ENCODE measurements at places on chromosomes 1 and 21.

- no peak for DNase-seq
Measured at GRCh38 chr1:67270541-67270940, 37.1 kb upstream of the IL12RB2 start.

- DNase-seq, result no peak
Measured at GRCh38 chr1:201531551-201532425, 7.1 kb upstream of the NAV1 start.

GRCh38 chr21:45880097-45881068 lies 101.2 kb upstream of the COL6A1 start:
- DNase-seq, result no peak

- no peak for DNase-seq
Measured at GRCh38 chr1:212648431-212648830, 39.9 kb downstream of the ATF3 start.

GRCh38 chr1:183089025-183089639 lies 65.9 kb downstream of the LAMC1 start:
- DNase-seq, result no peak

DNA sequence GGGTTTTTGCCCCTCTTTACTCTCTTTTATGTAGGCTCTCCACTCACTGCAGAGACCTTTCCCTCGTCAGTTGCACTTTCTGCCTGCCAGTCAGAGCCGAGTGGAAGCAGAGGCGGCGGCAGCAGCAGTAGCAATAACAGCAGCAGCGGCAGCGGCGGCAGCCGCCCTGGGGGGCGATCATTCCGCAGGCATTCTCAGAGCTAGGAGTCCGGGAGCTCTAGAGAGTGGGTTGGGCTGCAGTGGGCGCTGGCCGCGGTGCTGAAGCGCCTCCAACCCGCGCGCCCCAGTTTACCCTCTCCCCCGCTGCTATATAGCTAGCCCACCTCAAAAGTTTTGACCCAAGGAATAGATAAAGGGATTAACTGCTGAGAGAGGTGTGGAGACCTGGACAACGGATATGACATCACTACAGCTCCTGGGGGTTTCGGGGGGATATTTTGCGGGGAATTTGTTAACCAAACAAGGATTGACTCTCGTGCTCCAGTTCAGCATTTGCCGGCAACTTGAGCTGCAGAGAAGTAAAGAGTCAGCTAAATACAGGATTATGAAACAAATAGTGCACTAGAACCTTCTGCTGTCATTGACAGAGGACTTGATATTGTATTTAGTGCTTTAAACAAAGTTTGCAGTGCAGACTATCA lies at the start of gene OLFM3:
Gene OLFM3, minus strand, starts transcription at position 102 of the 641 bp plus-strand sequence.
- DNase-seq, result no peak

- DNase-seq, result no peak
Measured at GRCh38 chr21:33734291-33734690, 92.0 kb downstream of the ITSN1 start.

- DNase-seq, result no peak
Measured at GRCh38 chr1:1153874-1154273, 19.8 kb upstream of the TTLL10 start.

DNA sequence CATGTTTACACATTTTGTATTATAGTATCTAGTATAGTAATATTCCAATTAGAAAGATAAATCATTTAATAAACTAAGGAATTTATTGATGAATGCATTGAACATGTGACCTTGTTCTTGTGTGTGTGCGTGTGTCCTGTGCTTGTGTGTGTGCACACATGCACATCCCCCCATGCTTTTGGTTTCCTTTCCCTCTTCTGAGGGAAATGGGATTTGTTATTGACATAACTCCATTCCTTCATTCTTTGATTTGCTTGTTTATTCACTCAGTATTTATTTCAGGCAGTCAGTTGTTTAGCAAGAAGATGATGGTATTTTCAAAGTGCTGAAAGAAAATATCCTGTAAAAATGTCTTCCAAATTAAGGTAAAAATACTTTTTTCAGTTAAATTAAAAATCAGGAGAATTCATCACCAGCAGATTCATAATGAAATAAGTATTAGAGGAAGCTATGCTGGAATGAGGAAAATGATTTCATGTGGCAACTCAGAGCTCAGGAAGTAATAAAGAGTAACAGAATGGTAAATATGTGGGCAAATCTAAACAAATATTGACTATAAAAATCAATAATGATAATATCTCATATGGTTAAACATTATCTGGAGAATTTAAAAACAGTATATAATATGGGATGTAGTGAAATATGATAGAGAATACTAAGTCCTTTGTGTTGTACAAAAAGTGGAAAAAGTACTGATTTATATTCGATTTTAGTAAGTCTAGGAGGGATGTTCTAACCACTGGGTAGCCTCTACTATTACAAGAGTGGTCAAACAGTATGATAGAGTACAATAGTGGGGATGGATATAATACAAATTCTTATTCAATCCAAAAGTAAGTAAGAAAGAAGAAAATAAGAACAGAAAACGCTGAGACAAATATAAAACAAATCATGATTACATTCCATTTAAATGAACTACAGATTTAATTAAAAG lies 35.2 kb upstream of the SIPA1L2 start:
- DNase-seq, result no peak

DNA sequence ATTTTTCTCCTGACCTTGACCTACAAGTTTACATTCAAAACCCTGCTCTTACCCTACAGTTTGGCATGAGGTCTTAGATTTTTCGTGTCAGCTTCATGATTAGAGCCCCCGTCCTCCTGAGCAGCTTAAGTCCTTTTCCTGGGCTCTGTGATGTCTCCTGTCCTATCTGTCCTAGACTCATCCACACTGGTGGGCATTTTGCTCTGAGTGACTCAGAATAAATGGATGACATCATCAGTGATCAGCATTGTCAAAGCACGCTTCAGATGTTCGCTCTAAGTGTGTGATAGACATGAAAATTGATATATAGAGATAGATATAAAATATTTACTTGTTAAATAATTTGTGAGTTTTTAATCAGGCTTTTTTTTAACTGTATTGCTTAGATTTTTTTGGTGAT lies 21.8 kb downstream of the RGS13 start:
- DNase-seq, result no peak

DNA sequence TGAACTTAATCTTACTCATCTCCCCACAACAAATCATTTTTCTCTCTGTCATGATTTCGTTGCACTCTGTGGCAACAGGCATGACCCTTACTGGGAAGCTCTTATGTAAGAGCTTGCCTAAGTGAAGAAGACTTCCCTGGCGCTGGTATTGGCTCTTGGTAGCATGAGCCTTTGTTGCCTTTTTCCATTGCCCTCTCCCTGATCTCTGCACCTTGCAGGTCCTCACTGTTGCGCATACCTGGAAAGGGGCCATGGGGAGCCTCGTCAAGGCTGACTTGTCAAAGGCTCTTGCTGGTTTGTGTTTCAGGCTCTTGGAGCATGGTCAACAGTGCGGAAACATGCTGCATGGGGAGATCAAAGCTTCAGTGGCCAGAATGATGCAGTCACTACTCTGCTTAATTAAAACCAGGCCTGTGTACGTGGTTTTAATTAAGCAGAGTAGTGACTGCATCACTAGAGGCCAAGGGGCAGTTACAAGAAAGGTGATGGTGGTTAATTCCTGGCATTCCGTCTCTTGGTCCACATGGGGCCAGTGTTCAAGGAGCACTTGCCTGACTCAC lies 141.3 kb downstream of the SPATA46 start:
- no peak for DNase-seq

GRCh38 chr1:167106119-167106461 lies 12.2 kb downstream of the STYXL2 start:
- DNase-seq, result no peak

- DNase-seq, result no peak
Measured at GRCh38 chr1:53558739-53559315, 99.6 kb downstream of the DMRTB1 start.

DNA sequence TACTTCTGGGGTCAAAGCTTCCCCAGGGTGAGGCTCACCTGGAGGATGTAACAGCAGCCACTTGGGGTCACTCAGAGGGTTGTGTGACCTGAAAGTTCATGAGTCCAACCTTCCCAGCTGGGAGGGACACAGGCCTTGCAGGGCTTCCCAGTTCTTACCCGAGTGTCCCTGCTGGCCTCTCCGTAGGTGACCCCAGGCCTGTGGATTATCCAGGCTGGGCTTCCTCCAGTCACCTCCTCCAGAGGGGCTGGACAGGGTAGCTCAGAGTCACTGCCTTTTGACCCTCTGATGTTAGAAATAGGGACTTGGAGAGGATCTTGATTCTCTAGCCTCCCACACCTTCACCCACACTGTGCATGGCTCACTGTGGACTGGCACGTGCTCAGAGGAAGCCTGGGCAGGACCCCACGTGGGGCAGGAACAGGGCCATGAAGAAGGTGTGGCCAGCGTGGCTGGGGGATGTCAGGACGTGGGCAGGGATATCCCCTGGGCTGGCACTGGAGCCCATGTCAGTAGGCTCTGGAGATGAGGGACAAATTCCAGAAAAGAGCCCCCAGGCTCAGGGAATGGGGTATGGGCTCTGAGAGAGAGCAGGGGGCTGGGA lies 131.8 kb downstream of the ACTL8 start:
- no peak for DNase-seq

GRCh38 chr1:237448042-237448441 lies 406.1 kb downstream of the RYR2 start:
- DNase-seq, result no peak

DNA sequence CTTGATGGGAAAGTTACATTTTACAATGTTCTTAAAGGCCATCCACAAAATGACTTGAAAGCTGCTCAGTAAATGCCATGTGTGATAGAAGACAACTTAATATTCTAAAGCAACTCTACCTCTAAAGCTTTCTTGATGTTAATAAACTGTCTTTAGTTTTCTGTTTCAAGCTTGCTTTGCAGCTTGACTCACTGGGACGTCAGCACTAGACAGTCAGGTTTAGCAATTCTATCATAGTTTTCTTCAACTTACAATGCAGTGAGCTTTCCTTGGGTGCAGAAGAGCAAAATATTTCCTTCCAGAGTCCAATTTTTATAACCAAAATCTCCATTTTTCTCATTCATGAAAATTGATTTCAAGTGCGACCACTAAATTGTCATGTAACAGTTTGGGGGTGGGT lies 273.1 kb downstream of the NTNG1 start:
- DNase-seq, result no peak

DNA sequence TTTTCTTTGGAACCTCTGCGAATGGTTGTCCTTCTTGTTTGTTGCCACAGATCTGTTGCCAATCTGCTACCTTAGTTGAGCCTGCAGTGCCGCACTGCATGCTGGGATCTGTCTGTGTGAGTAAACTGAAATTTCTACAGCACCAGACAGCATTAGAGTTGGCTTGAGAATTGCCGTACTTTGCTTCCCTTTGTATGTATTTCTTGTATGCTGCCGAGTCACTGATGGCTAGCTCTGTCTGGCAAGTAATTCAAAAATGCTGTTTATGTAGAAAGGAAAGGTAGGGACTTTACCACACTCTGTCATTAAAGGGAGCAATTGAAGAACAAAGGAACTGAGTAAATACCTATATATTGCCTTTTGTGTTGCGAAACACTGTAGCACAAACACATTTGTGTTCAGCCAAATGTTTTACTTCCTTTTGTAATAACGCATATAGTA lies 857.4 kb downstream of the USP25 start:
- DNase-seq, result no peak

DNA sequence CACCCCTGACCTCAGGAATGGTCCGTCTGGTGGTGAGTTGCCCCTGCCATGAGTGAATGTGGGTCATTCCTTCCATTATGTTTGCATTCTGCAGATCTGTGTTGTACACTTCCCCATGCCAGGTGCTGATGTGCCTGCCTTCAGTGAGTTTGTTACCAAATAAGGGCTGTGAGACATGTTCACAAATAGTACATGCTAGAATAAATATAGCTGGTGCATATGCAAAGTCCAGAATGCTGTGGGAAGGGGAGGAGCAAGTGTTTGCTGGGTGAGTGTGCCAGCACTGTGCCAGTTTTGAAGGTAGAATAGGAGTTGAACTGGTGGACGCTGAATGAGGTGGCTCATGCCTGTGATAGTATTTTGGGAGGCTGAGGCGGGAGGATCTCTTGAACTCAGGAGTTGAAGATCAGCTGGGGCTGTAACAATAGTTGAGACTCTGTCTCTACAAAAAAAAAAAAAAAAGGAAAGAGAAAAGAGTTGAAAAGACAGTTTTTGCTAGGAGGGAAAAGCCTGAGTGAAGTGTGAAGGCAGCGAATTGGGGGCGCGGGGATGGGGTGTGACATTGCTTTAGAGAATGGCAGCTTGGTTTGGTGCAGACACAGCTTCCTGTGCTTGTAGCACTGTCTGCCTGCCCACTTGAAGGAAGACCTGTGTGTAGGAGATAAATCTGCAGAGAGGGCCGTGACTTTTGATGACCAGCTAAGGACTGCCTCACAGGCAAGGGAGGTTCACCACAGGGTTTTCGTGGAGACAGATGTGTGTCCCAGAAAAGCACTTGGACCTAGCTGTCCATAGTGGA lies 61.1 kb downstream of the LGR6 start:
- DNase-seq, result no peak

- DNase-seq, result no peak
Measured at GRCh38 chr1:186146974-186147373, 228.1 kb downstream of the TPR start.

GRCh38 chr1:29504196-29504595 lies 267.9 kb downstream of the PTPRU start:
- no peak for DNase-seq

- no peak for DNase-seq
Measured at GRCh38 chr1:210830034-210831028, 303.6 kb downstream of the KCNH1 start.

- no peak for DNase-seq
Measured at GRCh38 chr1:70586046-70586445, 175.0 kb downstream of the CTH start.

GRCh38 chr1:44220001-44220751 lies 6.9 kb downstream of the DMAP1 start:
- DNase-seq, result no peak

GRCh38 chr1:33684396-33685179 lies 179.3 kb upstream of the HMGB4 start:
- DNase-seq, result no peak

- DNase-seq, result no peak
Measured at GRCh38 chr1:32806910-32807523, 10.1 kb downstream of the YARS1 start.

GRCh38 chr21:35026617-35027562 lies 22.2 kb downstream of the RUNX1 start:
- DNase-seq, result no peak

DNA sequence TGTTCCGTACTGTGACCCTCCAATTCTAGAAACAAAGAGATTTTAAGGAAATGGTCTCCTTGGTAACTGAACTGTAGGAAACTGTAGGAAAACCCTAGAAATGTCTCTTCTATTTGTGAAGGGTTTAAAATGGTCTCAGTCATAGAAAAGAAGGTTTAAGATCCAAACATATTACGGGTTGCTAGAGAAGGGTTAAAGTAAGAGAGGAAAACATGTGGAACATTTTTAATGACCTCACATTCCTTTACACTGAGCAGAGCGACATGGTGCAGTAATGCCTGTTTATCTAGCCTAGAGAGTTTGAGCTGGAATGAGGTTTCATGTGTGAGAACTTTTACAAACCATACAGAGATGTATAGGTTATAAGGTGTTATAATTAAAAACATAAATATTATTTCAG lies 36.9 kb upstream of the C1orf105 start:
- DNase-seq, result no peak
